ENCODE measurements at places on chromosomes 3 and 15. TPM values are rescaled to one million over a fixed set of nuclear protein-coding genes. Genes with fewer than 3 reads are reported as not detected.

Gene FOXB1
- polyA plus RNA-seq: not detected

Gene BFSP2
- not detected for polyA plus RNA-seq

Gene FBLN2
- 32.0 TPM for polyA plus RNA-seq

Gene CPB1
- 1.3 TPM for polyA plus RNA-seq

Gene OPA1
- not detected for polyA plus RNA-seq

DNA sequence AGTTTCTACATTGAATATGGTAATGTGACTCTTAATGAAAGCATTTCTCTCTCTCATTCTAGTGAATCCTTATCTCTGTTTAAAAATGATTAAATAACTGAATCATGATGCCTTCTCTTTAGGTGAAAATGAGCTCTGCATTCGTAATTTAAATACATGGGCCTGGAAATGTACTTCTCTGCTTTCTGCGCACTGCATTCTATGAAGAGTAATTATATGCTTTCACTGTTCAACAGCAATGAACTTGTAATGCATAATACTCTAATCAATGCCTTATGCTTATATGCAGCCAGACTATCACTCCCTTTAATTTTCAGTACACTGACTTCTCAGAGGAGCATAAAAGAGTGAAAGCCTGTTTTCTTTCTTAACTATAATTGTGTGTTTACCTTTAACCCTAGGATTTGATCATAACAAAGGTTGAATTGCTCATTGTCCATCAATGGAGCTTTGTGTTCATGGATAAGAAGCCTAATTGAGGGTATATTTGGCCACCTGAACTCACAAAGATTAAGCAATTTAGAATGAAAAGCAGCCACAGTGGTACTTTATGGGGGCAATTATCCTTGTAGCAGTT lies 330.8 kb upstream of the PDZRN3 start:
- no peak for DNase-seq

GRCh38 chr3:108123326-108123725 lies 32.5 kb upstream of the CD47 start:
- no peak for DNase-seq

- no peak for DNase-seq
Measured at GRCh38 chr15:67549736-67550135, 7.2 kb downstream of the MAP2K5 start.

DNA sequence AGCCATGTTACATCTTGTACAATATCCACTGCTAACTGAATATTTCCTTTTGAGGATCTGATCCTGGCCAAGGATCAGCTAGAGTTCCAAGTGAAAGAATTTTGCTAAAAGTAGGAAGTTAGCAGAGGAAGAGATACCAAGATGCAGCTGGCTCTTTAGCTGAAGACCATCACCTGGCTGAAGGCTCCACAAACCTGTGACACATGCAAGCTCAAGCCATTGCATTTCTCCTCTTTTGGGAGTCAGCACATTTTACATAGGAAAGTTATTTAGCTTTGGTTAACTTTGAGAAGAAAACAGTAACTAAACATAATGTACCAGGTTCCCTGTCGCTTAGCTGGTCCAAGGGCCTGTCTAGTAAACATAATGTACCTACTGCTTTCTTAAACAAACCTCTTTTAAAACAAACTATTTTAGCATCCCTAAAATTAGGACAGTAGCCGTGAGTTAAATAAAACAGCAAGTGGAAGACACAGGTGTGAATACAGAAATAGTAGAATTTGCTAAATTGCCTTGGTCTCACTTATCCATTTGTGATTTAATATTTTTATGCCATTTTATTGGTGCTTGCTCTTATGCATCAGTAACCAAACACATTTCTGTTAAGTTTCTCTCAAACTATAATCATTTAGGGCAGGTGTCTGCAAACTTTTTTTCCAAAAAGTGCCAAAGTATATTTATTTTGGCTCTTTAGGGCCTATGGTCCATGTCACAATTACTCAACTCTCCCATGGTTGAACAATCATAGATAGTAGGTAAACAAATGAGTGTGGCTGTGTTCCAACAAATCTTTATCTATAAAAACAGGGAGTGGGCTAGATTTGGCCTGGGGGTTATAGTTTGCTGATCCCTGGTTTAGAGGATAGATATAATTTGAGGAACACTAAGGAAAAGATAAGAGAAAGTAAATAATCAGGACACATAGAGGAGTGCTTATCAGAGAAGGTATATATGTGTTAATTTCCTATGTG lies 11.2 kb downstream of the GCSAM start:
- no peak for DNase-seq

DNA sequence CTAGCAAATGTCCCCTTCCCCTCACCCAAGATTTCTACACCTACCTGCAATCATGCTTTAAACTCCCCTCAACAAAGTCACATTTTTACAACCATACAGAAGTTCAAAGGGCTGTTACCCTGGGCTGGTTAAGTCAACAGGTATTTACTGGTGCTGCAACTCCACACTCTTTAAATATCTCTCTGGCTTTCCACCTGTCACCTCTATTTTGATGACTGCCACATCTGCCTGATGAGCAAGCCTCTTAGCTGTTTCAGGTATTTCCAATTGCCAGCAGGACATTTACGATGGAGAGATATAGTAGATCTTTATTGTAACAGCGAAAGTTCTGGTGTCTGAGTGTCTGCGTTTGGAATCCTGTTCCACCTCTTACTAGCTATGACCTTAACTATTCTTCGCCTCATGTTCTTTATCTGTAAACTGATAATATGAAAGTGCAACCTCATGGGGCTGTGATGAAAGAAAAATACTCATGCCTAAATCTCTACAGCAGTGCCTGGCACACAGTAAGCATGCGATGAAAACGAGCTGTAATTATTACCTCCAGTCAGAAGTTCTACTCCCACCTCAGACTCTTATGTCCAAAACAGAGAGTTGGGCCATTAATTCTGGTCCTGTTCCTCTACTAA lies 44.2 kb upstream of the TPM1 start:
- DNase-seq: no peak

DNA sequence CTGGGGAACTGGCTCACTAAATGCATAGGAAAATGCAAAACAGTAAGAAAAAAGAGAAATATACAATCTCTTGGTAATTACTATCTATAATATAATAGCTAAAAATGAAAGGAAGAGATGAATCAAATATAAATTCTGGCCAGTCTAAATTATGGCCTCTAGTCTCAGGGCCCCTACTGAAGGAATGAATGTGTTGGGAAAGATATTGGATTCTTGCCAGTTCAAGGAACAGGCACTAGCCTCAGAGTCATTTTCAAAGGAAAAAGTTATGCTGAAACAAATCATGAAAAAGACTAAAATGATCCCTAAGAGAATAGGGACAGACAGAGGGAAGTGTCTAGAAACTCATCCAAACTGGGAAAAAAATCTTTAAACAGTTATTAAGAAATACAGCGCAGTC lies 62.4 kb downstream of the C3orf80 start:
- DNase-seq: no peak

GRCh38 chr3:160822936-160823335 lies 66.9 kb downstream of the PPM1L start:
- DNase-seq: no peak

DNA sequence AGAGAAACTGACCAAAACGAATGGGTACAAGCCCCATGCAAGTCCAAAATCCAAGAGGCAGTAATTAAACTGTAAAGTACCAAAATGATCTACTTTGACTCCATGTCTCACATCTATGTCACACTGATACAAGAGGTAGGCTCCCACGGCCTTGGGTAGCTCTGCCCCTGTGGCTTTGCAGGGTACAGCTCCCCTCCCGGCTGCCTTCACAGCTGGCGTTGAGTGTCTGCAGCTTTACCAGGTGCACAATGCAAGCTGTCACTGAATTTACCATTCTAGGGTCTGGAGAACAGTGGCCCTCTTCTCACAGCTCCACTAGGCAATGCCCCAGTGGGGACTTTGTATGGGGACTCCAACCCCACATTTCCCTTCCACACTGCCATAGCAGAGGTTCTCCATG lies 308.6 kb downstream of the TBC1D5 start:
- DNase-seq: no peak

- peak; percentile 76 for DNase-seq
Measured at GRCh38 chr3:189724356-189724755, 93.2 kb downstream of the TP63 start.

DNA sequence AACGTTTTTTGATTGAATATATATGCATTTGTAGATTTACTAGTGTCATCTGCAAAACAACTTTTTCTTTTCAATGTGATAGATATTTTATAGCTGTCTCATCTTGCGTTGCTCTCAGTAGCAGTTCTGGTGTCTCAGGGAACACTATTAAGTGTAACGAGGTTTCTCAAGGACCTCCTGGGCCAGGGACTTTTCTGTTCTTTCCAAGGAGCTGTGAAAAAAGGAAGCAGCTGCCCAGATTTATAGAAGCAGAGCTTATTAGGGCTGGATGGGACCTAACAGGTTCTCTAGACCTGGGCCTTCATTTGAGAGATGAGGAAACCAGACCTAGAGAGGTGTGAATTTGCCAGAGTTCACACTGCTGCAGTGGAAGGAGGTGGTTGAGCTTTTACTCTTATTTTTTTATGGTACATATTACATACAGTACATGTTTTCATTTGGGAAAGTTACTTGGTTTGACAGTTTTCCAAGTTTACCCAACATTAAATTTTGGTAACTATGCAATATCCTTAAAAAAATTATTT lies 16.1 kb downstream of the MAP2K1 start:
- no peak for DNase-seq

GRCh38 chr3:54215521-54215920 lies 93.2 kb downstream of the CACNA2D3 start:
- DNase-seq: no peak

DNA sequence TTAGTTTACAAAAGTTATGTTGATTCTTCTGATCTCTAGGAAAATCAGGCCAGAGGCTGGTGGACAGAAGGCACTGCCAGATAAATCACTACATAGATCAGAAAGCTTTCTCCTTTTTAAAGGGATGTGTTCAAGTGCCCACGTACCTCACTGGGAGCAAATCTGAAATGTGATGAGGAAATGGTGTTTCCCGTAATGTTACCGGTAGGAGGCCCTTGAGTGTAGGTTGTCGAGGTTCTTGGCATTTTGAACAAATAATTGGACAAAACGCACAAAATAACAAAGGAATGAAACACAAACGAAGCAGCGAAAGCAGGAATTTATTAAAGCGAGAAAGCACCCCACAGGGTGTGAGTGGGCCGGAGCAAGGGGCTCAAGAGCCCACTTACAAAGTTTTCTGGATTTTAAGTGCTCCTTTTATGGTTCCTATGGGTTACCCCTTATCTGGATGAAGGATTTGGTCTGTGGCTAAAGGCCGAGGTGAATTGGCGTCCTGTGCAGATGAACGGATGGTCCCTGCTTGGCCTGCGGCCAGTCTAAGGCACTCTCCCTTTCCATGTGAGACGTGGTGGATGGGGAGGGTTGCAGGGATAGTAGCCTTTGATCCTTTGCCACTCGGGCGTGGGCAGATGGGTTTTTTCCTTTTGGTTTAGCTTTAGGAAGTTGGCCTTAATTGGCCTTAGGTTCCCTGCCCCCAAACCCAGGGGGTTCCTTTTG lies 1.0 kb downstream of the SNX1 start:
- DNase-seq: no peak

DNA sequence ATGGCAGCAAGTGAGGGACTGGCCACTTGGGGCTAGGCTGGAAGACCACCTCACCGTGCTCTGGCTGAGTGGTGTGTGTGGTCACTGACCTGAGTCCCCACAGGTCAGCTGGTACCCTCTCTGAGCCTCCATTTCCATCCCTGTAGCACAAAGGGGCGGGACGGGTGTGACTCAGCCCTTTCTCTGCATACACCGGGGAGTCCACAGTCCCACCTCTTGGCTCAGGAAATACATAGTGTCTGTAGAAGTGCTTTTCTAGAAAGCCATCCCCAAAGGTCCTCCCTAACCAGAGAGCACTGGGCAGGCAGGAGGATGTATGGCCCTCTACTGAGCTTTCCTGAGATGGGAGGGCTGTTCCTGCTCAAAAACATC lies 27.2 kb downstream of the WNT7A start:
- no peak for DNase-seq

- no peak for DNase-seq
Measured at GRCh38 chr3:140545756-140546155, 132.1 kb upstream of the TRIM42 start.

All from muscle of arm (tissue), 14 donors.